ENCODE measurements at places on chromosomes 5 and 9.
A peak's percentile ranks its signal among the peaks of the same experiment; 100 is the strongest.

GRCh38 chr5:96080557-96080956 is 118.9 kb upstream of the ELL2 start:
- DNase-seq: no peak

- DNase-seq: no peak
Observed at GRCh38 chr9:104319685-104320084, 184.4 kb upstream of the OR13F1 start.

- no peak for DNase-seq
Observed at GRCh38 chr9:37554318-37554717, 21.9 kb downstream of the FBXO10 start.

- peak; percentile 88 for DNase-seq
Observed at GRCh38 chr9:36487482-36488388, 85.0 kb upstream of the MELK start.

DNA sequence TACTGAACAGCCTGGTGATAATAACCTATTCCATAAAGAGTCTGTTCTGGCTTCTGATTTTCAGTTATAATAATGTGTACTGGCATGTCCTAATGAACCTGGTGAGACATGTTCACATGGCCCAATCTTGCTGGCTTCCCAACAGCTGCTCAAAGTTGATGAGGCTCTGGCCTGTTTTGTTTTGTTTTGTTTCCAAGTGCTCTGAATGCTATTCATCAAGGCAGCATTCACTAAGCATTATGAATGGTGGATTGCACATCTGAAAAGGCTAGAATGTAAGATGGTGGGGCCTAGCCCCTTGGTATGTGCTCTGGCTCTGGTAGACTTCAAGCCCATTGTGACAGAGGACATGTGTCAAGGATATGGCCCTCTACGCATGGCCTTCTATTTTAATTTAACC is 388.5 kb downstream of the PSAT1 start:
- DNase-seq: no peak

DNA sequence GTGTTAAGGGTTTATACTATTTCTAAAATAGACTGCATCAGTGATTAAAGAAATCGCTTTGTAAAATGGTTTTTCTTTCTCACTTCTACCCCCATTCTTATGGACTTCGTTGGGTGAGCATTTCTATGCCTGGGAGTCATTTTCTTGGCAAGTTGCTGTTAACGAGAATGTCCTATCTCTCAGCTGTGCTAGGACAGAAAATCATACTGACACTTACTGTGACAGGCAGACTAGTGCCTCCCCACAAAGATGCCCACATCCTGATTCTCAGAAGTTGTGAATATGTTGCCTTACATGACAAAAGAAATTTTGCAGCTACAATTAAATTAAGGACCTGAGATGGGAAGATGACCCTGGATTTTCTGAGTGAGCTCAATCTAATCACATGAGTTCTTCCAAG is 65.1 kb upstream of the NMUR2 start:
- DNase-seq: no peak

DNA sequence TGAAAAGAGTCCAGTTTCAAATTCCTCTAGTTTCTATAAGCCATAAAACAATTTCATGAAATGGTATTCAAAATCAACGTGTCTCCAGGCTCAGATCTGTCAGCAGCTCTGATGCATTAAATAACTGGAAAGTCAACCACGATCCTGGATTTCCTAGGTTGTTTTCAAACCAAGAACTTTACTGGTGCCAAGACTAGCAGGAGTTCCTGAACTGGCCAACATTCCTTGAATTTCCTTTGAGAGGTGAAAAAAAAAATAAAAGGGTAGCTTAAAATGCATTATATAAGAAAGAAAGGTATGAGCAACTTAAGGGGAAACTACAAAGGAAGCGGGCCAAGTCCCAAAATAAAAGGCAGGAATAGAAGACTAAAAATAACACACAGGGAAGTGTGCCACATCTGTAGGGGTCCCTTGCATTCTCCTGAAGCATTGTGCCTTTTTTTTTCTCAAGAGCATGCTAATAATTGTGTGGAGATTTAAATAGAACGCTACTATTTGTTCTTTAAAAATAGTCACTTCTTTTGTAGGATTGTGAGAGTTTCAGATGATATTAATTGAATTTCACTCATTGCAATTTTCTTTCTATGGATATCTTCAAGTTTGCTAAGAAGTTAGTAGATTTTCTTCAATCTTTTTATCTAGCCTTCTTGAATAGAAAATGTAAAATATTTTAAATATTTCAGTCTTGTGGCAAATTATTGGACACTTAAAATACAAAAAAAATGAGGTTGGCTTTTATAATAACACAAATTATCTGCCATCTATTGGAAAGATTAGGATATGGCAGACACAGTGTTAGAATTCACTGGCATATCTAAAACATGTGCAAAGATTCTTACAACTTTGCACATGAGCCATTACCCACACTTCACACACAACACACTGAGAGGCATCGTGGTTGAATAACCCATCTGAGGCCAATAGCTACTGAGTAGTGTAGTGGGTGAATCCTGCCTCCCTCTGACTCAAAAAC is 15.3 kb downstream of the ESM1 start:
- DNase-seq: no peak

GRCh38 chr9:127545196-127546124 is 66.6 kb upstream of the STXBP1 start:
- peak; percentile 87 for DNase-seq

DNA sequence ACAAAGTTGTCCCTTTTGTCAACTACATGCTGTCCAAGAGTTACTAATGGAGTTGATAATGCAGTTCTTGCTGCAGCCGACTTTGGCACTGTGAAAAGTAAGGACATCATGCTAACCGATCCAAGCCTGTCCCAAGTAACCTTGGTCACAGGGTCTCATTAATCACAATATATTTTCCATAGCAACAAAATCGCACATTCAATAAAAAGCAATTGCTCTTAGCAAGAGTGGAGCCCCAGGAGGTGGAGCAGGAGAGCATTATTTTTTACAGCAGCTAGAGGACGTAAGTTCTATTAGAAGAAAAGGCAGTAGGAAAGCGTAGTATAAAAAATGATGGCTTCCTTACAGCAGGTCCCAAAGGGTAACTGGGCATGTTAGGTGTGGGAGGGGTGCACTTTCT is 570.3 kb downstream of the EBF1 start:
- DNase-seq: no peak

- DNase-seq: no peak
Observed at GRCh38 chr5:60651872-60652620, 47.9 kb downstream of the DEPDC1B start.

DNA sequence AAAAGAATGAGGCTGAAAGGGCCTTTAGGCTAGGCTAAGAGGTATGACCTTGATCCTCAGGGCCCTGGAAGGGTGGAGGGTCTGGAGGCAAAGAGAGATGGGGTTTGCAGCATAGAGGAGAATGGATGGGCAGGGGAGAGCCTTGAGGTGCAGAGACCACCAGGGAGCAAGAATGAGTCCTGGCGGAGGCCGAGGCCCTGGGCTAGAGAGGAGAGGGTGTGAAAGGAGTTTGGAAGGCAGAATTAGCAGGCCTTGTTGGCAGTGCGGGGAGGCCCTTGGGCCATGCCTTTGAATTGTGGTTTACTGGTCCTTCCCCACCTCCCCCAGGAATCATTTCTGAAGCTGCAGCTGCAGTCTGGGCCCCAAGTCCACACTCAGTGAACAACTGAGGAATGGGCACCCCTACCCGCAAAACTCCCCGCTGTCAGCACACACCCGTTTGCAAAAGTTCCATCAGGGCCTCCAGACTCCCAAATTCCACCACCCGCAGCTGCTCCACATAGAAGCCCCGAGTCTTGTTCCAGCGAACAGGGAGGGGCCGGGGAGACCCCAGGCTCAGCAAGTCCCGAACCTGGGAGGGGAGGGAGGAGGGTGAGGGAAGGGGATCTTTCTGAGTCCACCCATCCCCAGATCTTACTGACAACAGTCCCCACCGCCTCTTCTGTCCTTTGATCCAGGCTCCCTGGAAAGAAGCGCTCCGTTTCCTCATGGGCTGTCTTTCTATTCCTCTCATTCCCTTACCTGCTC is 2.1 kb downstream of the KIF12 start:
- DNase-seq: no peak

GRCh38 chr9:95129476-95130291 is 187.8 kb downstream of the FANCC start:
- no peak for DNase-seq

GRCh38 chr5:180423598-180423997 is 70.5 kb upstream of the GFPT2 start:
- DNase-seq: no peak

- no peak for DNase-seq
Observed at GRCh38 chr9:26054600-26055520, 376.6 kb upstream of the TUSC1 start.

- DNase-seq: no peak
Observed at GRCh38 chr9:35891646-35892045, 14.4 kb upstream of the HRCT1 start.

DNA sequence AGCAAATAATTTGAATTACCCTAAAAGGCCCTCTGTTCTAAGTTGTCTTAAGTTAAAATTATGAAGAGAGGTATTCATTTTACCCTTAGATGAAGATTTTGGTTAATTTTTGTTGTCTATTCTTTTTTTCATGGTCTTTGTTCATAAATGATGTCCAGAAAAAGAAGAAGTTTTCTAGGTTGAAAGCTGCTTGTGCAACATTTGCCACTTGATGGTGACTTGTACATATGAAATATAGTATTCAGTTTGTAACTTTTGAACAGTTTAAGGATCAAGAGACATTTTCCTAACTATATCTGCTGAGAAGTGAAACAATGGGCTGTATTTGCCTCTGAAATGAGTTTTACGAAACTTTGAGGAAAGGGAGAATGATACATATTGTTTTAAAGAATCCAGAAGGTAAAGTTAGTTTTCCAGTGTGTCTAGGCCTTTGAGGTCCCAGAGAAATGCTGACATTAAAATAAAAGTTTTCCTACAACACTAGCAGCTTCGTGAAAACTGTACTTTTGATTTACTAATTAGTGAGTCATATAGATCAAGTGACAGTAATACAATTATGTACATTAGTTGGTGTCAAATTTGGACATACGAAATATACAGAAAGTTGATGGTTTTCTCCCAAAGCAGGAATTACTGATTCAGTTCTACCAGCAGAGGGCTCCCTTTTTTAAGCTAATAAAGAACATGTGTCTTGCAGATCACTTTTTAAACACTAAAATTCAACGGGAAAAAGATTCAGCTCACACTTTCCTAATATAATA is 70.5 kb downstream of the PIK3R1 start:
- DNase-seq: no peak

- DNase-seq: peak; percentile 77
Observed at GRCh38 chr9:22446589-22446949, at the start of gene DMRTA1. TSS of gene DMRTA1 (plus strand) at chr9:22446824. CDS start at chr9:22447066, 242 bp downstream.

GRCh38 chr5:174008922-174009321 is 20.0 kb downstream of the C5orf47 start:
- no peak for DNase-seq

- no peak for DNase-seq
Observed at GRCh38 chr9:130843049-130843908, 8.2 kb downstream of the ABL1 start.

DNA sequence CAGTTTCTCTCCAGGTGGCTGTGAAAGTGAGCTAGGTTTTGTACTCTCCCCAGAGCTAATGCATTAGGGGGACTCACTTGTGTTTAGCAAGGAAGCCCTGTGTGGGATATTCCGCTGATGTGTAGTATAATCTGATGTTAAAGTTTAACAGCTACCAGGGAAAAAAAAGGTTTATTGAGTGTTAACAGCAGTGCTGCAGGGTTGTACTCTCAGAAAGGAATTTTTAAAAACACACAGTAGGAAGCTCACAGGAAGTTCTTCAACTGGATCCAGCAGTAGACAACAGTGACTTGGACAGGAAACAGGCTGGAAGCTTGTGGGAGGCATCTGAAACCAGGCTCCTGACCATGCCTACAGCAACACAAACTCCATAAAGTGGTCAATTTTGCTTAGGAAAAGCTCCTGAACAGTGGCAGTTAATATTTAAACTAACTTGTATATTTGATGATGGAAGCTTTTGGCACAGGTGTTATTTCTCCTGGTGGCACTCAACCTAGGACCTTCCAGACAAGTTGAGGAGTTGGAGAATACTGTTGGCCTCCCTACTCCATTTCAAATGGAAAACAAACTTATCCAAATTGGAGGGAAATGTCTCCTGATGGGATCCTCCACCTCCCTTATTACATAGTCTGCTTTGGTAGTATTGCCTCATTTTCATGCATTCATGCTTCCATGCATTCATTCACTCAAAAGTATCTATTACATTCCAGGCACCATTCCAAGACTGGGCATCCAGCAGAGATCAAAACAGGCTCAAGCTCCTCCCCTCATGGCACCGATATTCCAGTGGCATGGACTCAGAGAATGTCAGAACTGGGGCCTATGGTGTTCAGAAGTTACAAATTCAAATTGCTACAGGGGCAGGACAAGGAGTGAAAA is 54.7 kb downstream of the FOXD1 start:
- DNase-seq: no peak

- DNase-seq: peak; percentile 84
Observed at GRCh38 chr5:36373527-36374086, 71.9 kb upstream of the RANBP3L start.

GRCh38 chr9:125462861-125463291 is 201.2 kb downstream of the GAPVD1 start:
- DNase-seq: no peak

DNA sequence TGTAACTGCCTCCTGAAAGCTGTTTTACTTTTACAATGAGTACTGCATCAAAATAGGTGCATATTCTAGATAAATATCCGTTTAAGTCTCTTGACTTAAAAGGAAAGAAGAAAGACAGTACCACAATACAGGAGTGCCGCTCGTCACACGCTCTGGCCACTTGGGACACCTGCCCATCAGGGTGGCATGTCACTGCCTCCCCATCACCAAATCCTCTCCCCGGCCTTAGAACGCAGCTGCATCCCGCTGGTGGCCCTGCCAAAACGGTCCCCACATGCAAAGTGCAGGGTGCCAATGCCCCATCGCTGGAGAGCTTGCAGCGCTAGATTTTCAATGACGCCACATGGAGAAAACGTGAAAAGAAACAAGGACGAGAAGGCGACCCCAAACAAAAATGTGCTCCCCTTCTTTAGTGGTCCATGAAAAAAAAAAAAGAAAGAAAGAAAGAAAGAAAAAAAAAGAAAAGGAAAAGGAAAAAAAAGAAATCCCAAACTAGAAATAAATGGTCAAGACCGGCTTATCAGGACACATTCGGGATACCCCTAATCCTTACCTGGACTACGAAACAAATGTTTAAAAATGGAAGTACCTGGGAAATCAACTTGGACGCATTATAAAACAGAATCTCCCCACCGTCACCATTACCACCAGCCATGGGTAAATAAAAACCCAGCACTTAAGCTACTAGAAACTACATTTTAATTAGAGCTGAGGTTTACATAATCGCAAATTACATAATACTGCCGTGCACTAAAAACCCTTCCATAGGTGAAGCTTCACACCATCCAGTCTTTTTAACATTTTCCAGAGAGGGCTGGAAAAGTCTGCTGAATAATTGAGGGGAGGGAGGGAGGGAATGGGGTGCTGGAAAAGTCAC is 1.0 kb downstream of the ANKH start:
- no peak for DNase-seq

GRCh38 chr5:15808577-15808976 is 308.6 kb downstream of the FBXL7 start:
- no peak for DNase-seq

Measured in RWPE2 (cell line).